ENCODE measurements at places on chromosomes 6 and 20.

DNA sequence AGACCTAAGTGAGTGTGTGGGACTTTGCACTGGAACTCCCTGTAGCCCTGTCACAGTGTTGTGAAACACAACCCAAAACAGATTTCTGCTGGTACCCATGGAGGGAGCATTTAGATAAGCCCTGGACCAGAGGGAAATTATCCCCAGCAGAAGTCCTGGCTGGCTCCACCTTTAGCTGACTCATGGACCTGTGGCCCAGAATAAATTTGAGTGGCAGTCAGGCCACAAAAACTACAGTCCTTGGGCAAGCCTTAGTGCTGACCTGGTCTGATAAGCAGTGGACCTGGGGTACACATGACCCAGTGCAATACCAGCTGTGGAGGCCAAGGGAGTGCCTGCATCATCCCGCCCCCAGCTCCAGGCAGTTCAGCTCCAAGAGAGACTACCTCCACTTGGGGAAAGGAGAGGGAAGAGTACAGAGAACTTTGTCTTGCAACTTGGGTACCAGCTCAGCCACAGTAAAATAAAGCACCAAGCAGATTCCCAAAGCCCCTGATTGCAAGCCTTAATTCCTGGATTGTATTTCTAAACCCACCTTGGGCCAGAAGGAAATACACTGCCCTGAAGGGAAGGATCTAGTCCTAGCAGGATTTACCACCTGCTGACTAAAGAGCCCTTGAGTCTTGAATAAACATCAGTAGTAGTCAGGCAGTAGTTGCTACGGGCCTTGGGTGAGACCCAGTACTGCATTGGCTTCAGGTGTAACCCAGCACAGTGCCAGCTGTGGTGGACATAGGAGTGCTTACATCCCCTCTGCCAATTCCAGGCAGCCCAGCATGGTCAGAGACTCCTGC lies 140.4 kb upstream of the COL21A1 start:
- DNase-seq = no peak

- DNase-seq = no peak
Observed at GRCh38 chr20:43900496-43900895, 14.2 kb upstream of the TOX2 start.

DNA sequence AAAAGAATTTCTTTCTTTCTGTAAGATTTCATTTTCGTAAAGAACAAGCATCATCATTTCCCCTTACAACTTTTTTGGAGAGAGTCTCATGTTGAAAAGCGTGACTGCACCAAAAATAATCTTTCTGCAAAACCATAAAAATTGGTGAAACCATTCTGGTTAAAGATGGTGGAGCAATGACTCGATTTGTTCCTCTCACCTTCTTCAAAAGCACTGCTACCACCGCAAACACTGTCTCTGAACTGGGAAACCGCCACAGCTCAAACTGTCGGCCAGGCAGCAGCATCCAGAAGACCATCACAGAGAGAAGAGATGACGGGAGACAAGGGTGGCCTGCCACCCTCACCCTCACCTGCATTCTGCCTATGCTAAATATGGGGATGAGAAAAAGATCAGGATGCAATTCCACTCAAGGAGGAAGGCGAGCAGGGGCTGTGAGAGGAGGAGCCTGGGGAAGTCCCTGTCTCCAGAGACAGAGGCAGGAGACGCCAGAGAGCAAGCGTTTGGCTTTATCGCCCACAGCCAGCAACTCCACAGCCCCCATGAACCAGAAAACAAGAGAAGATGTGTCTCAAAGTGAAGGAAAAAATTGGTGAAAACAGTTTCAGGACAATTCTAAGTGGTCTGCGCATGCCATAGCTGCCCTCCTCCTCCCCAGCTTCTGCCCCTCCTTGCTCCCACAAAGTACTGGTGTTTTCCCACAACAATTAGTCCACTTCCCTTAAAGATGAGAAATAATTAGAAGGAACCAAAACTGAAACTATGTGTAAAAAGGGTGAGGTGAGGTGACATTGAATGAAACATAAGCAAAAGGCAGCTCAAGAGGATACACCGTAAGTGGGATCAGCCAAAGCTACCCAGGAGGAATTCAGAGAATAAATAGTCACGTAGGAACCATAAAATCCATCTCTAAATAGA lies 255.5 kb downstream of the KIF16B start:
- no peak for DNase-seq

- no peak for DNase-seq
Observed at GRCh38 chr20:59015812-59016711, 3.2 kb upstream of the TUBB1 start.

DNA sequence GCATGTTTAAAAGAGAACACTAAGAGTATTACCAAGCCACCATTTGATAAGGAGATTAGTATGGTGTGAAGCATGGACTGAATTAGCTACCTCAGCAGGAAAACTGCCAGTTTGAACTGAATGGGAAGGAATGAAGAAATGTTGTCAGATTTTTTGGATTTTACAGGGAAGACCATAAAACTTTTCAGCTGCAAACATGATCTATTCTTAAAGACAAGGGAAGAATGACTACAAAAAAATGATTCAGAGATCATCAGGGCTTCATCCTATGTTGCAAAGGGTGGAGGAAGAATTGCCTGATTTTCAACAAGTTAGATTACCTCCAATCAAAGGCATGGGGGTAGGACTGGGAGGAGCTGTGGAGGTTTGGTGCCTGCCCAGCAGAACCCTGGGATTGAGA lies 49.3 kb upstream of the MTRF1L start:
- DNase-seq = no peak

DNA sequence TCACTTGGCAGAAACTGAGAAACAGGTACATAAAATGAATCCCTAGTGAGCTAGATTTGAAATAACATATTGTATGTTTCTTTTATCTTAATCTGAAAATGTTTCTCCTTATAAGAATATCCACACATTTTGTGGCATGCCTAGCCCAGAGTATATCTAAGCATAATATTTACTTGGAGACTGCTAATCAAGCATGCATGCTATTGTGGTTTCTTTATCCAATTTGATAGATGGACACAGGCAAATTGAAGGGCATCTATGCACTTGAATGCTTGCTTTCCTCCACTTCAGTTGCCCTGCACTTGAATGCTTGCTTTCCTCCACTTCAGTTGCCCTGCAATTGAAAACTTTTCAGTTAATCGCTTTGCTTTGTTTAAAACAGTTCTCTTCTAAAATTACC lies 729.8 kb downstream of the TBC1D32 start:
- DNase-seq = no peak

DNA sequence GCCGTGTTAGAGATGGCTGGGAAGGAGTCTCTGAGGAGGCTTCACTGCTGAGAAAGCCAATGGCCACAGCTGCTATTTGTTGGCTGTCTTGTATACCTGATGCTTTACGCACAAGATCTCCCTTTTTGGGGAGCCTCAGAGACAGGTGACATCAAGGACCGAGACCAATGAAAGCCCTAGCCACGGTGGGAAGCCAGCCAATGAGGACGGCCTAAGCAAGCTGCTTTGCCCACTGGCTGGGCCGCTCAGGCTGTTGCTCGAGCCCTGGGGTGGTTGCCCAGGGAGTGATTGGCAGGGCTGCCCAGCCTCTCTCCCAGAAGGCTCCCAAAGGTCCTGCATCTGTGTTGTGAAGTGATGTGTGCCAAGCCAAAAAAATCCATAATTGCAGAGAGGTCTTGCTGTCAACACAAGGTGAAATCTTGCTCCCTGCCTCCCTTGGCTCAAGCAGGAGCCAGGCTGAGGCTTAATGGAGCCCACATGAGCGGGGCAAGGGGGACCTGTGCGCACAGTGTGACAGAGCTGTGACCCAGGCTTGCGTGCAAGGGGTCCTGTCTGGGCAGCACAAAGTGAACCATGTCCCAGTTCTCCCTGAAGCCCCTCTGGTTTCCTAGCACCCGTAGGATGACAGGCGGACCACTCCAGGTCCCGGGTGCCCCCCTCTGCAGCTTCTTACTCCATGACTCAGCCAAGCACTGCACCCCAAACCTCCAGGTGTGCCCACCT lies 4.3 kb downstream of the MMP24OS start:
- DNase-seq = no peak

DNA sequence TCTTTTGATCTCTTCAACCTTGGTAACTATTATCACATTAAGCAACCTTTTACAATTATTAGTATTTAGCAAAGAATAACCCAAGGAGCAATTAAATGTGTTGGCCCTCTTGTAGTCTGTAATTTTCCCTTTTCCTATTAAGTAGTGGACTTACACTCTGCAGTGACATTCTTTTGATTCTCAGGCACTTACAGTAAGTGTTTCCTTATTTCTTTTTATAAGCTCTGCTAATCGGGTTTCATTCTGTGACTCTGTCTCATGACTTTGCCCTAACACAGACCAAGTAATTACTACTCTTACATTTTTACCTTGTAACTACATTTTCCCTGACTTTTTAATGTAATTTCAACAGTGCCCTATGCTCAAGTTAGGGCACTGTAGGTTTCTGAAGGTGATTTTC lies 104.0 kb upstream of the EPHA7 start:
- DNase-seq = no peak

- no peak for DNase-seq
Observed at GRCh38 chr6:1348675-1349074, 36.8 kb downstream of the FOXQ1 start.

GRCh38 chr6:30885481-30885998 lies 1.2 kb downstream of the DDR1 start:
- DNase-seq = no peak

DNA sequence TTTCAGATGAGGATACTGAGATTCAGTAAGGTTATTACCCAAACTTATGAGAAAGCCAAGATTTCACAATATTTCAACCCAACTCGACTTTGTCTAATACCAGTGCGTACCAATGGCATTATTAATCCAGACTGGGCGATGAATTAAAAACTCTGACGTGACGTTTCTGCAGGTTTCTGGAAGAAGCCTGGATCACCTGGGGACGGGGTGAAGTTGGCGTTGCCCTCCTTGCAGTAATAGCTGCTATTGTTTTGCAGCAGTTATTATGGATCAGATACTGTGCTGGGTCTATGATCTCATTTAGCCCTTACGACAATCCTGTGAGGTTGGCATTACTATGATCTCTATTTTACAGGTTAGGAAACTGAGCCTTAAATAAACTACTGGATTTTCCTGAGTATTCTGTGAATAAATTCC lies 569 bp upstream of the CDC5L start:
- no peak for DNase-seq

DNA sequence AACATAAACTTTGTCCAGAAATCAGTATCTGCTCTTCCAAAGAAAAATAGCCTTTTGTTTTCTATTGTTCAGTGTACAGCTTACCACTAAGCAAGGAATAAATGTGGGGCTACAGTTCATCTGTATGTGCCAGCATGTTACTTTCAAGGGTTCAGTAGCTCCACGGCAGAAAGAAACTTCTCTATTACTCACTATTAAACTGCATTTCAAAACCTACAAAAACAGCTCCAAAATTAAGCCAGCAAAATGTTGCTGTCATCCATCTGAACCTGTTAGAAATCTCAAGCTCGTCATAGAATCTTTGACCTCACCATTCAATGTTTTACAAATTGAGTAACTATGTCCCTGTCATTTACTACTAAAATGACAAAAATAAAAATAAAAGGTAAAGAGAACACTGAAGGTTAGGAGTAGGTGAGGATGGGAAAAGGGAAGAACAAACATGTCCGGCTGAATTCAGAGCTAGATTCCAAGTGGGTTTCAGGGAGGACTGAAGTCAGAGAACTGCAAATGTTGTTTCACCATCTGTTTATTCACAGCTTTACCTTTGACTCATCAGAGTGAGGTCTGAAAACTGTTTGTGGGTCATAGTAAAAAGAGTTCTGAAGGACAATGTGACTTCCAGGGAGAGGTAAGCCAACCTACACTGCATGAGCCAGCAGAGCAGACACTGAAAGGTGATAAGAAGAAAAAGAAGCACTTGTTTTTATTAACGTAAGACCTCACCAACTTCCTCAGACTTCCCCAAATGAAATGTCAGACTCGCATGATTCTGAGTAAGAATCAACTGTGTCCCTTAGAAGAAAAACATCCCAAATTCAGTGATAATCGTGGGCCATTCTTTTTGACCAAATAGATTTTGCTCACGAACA lies 62.0 kb downstream of the ATXN1 start:
- no peak for DNase-seq

- DNase-seq = no peak
Observed at GRCh38 chr6:161414180-161414579, 140.3 kb upstream of the AGPAT4 start.

GRCh38 chr6:124812067-124812466 lies 150.2 kb upstream of the RNF217 start:
- DNase-seq = no peak

DNA sequence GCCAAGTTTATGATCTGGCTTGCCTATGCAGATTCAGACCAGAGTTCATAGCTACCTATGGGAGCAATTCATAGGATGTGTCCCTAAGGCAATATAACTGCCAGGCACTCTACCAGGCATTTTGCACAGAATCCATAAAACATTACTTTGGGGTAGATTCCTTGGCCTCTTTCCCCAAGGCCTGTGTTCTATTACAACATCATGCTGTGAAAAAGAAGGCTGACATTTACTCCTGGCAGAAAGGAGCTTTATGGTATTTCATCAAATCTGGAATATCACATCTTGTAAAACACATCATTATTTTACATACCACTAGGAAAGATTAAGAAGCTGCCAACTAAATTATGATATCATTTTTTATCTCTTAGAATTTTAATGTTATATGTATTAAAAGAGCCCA lies 287.0 kb upstream of the MARCKS start:
- DNase-seq = no peak

GRCh38 chr6:144013486-144013909 lies 5.4 kb upstream of the PLAGL1 start:
- DNase-seq = peak; percentile 44

DNA sequence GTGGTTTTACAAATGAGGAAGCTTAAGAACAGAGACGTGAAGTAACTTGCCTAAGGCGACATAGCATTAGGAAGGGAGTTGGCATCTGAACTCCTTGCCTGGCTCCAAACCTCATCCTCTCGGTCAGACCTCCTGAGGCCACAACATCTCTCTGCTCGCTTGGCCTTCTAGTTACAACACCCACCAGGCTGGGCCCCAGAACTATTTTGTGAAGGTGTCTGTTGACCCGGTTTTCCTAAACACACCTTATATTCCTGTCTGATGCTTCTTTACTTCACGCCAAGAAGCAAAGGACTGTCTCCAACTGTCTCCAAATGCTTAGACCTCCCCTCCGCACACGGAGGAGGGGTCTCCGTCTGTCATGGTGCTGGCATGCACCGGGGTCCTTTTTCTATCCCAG lies 326.6 kb downstream of the THBS2 start:
- no peak for DNase-seq

Data from MM.1S (cell line).